Pancreas (tissue), 10 donors: ENCODE measurements at places on chromosomes 12 and 14. TPM values are rescaled to one million over a fixed set of nuclear protein-coding genes. Genes with fewer than 3 reads are reported as not detected.

COL2A1 gene
- 0.04 TPM for polyA plus RNA-seq

GALNT9 gene
- 0.46 TPM for polyA plus RNA-seq

DNA sequence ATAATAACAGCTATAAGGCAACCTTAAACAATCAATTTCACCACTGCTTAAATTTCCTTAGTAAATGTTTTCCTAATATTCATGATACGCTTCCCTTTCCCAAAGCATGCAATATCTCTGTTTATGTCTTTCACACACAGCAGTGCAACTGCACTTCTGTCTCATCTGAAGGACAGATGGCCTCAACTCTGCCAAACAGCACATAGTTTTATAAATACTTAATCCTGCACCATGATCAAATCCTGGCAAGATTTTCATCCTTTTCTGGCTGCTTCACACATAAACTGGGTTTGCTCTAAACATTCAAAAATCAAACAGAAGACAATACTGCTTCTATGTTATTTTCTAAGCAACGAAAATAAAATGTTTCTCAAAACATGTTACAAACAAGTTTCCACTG lies 266.3 kb downstream of the ITPR2 start:
- no peak for DNase-seq

DNA sequence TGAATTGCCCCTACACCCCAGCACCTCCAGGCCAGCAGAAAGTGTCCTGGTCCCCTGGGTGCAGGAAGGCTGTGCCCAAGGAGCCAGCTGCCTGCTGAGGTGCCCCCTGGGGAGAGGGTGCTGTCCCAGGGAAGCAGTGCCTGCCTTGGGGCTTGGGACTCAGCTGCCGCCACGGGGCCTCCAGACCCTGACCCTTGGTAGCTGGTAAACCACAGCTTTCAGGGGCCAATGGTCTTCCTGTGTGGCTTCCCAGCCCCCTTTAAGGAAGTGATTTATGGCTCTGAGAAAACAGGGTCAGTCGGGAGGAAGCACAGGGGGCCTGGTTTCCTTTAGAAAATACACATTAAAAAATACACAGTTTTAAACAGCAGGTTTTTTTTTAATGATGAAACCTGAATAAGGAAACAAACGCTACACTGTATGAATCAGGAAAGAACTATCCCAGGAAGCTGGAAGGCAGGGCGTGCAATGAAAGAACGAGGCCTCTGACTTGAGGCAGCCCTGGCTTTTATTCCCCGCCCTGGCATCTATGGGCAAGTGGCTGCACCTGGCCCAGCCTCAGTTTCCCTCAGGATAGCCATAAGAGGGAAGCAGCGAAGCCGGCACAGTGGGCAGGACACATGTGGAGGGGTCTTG lies 40.6 kb upstream of the EML1 start:
- DNase-seq = no peak

DNA sequence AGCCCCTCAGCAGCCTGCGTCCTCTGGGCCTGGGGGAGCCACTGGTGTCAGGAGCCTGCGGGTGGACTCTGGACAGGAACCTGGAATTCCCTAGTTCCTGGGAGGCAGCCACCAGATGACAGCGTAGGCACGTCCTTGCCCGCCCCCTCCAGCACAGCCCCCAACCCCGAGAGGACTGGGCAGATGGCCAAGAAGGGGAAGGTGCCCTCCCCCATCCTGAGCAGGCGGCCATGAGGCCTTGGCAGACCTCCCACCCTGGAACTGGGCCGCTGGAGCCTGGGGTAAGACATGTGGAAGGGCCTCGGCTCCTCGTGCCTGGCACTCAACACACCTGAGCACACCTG lies 60.4 kb upstream of the FBRSL1 start:
- peak; percentile 88 for DNase-seq
